ENCODE measurements at places on chromosomes 13 and 19.

DNA sequence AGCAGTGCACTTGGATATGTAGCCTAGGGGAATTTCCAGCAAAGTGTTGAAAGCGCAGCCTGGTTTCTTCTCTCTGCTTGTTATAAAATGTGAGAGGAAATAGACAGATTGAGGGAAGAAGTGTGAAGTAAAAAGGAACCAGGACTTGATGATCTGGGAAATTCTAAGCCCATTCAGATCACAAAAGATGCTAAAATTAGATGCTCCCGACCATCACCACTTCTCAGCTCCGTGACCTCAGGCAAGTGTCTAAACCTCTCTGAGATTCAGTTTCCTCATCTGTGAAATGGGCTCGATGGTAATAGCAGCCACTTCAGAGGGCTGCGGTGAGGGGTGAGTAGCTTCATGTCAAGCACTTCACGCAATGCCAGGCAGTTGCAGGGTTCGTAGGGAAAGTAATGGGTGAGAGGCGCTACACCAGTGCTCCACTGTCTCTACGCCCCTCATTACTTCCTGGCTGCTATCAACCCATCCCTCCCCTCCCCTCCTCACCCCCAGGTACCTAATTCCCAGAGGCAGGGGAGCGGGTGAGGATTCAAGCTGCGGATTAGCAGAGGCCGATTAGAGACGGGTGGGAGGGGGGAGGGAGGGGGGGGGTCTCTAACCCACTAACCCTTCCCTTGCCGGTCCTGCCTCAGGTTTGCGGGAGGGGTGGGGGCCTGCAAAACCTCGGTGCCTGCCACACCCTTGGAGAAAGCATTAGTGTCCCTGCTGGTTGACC lies 9.0 kb upstream of the NFIC start:
- H3K36me3 ChIP-seq: no peaks in the 10 kb centered on the region
- no peak overlapping the region for H3K4me3 ChIP-seq
- H3K27me3 ChIP-seq: no peaks in the 10 kb centered on the region
- no peak for DNase-seq

- no peaks in the 10 kb centered on the region for H3K27me3 ChIP-seq
- no peak for DNase-seq
- H3K4me1 ChIP-seq: no peaks in the 10 kb centered on the region
- H3K27ac ChIP-seq: no peak overlapping the region
Observed at GRCh38 chr13:20691616-20692015, 11.9 kb upstream of the IL17D start.

DNA sequence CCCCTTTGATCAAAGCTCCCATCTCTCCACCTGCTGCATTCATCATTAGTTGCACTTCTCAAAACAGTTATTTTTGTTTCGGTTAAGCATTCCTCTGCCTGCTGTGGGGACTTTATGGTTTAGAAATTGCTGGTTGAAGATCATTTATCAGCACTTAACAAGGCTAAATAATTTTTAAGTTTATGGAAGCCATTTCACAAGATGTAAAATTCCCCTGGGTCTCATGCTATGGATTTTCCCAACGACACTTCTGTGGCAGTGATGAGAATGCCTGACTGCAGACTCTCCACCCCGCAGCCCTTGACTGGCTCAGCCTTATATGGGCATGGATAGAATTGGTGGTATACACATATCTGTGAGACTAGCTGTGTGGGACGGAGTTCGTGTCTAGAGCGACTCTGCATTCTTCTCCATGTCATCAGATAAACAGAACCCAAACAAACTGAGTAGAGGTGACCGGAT lies 52.8 kb downstream of the COL4A2 start:
- H3K4me1 ChIP-seq: no peaks in the 10 kb centered on the region
- H3K27ac ChIP-seq: no peak overlapping the region
- no peak for DNase-seq
- no peak overlapping the region for H3K4me3 ChIP-seq
- no peaks in the 10 kb centered on the region for H3K36me3 ChIP-seq

DNA sequence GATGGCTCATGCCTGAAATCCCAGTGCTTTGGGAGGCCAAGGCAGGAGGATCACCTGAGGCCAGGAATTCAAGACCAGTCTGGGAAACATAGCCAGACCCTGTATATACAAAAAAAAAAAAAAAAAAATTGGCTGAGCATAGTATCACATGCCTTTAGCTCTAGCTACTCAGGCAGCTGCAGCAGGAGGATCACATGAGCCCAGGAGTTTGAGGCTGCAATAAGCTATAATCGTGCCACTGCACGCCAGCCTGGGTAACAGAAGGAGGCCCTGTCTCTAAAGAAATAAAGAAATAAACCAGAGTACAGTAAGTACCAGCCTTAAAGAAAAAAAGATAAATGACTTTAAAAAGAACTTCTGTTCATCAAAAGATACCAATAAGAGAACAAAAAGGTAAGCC lies 52.9 kb downstream of the FAM124A start:
- DNase-seq: no peak
- no peak overlapping the region for H3K27ac ChIP-seq
- H3K27me3 ChIP-seq: no peaks in the 10 kb centered on the region
- no peaks in the 10 kb centered on the region for H3K4me1 ChIP-seq
- H3K4me3 ChIP-seq: no peak overlapping the region

GRCh38 chr13:75864718-75865117 lies 228.6 kb downstream of the LMO7 start:
- no peak overlapping the region for H3K27ac ChIP-seq
- no peak for DNase-seq
- no peaks in the 10 kb centered on the region for H3K36me3 ChIP-seq
- H3K4me1 ChIP-seq: no peaks in the 10 kb centered on the region

DNA sequence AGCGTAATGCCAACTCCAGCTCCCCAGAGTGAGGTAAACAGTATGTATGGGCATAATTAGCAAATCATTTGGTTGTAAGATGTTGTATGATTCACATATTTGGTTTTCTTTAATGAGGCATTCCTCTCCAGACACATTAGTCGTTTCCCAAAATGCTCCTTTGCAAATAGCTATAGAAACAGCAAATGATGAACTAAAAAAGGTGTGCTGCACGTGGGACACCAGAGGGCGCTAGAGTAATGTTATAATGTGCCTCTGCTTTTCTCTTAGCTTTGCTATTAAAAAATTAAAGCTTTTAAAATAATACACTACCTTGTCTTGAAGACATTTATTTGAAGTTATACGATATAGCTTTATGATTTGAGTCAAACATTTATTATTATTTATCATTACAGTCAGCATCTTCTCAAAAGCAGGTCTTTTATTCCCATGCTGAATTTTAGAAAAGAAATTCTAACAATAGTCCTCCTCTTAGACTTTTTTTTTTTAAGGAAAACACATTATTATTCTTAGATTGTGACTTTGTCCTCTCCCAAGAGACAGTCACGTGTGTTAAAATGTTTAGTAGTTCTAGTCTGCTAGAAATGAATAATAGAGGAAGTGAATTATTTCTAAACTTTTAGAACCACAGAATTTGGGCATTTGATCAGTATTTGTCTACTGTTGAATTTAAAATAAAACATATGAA lies 121.6 kb upstream of the FRY start:
- peak; percentile 28 for DNase-seq
- no peak overlapping the region for H3K4me3 ChIP-seq

DNA sequence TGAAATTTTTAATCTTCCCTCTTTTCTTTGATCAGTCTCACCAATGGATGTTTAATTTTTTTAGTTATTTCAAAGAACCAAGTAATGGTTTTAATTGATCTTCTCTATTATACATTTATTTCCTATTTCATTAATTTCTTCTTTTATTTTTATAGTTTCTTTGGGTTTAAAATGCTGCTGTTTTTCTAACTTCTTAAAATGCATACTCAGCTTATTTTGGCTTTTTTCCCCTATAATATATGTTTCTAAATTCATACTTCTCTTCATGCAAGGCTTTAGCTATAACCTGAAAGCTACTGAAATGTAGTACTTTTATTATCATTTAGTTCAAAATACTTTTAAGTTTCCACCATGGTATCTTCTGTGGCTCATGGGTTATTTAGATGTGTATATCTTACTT lies 53.9 kb downstream of the ANKRD10 start:
- H3K36me3 ChIP-seq: no peaks in the 10 kb centered on the region
- H3K27me3 ChIP-seq: no peaks in the 10 kb centered on the region
- no peak overlapping the region for H3K4me3 ChIP-seq
- H3K27ac ChIP-seq: no peak overlapping the region
- DNase-seq: no peak

GRCh38 chr13:25871389-25872125 lies 180.3 kb downstream of the SHISA2 start:
- no peaks in the 10 kb centered on the region for H3K36me3 ChIP-seq
- no peak overlapping the region for H3K27ac ChIP-seq
- peaks cover 33% of the 10 kb centered on the region for H3K4me1 ChIP-seq
- DNase-seq: no peak
